NCI-H510A (cell line): ENCODE measurements at places on chromosomes 4 and X.

DNA sequence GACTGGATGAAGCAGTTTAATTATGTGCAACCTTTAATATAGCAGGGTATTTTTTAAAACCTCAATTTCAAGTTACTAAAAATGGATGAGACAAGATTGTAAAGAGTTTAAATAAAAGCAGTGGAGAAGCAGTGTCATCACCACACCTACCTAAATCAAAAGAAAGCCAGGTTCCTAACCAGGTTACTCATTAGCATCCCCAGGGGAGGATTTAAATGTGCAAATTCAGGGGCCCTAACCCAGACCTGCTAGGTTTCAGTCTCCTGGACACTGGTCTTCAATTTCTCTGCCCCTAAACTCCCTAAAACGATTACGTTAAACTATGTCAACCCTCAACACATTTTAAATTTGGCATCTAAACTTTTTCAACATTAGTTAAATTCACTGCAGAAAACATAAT is 116.9 kb upstream of the KLF3 start:
- DNase-seq = no peak

DNA sequence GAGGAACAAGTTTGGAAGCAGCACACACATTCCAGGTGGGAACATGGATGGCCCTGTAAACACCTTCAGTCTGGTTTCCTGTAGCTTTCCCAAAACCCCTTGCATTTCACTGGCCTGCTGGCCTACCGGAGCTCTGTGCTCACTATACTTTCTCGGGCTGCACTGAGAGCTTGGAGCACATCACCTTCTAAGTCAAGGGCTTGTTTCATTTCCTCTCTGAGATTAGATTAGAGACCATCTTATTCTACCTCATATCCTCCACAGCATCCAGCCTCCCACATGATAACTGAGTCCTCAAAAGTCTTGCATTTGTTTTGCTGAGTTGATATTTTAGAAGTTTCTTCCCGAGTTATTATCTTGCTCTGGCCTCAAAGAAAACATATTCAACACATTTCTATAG is 147.7 kb downstream of the RASL11B start:
- no peak for DNase-seq

- DNase-seq = no peak
Measured at GRCh38 chr4:16448241-16448840, 222.1 kb upstream of the TAPT1 start.

DNA sequence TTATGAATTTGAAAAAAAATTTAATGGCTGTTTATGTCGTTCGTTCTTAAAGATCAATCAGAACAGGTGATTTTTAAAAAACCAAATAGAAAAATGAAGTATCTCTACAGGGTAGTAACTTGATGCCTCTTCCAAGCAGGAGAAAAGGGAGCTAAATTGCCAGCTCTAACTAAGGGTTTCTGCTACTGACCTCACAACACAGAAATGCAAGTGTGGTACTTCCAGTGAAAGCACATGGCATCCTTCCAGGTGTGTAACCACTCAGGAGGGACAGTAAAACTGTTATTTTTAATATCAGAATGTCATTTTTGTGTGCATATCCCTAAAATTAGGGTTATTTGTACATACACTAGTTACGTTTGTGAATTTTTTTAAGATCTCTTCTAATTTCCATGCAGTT is 116.8 kb upstream of the ZCCHC13 start:
- DNase-seq = no peak

DNA sequence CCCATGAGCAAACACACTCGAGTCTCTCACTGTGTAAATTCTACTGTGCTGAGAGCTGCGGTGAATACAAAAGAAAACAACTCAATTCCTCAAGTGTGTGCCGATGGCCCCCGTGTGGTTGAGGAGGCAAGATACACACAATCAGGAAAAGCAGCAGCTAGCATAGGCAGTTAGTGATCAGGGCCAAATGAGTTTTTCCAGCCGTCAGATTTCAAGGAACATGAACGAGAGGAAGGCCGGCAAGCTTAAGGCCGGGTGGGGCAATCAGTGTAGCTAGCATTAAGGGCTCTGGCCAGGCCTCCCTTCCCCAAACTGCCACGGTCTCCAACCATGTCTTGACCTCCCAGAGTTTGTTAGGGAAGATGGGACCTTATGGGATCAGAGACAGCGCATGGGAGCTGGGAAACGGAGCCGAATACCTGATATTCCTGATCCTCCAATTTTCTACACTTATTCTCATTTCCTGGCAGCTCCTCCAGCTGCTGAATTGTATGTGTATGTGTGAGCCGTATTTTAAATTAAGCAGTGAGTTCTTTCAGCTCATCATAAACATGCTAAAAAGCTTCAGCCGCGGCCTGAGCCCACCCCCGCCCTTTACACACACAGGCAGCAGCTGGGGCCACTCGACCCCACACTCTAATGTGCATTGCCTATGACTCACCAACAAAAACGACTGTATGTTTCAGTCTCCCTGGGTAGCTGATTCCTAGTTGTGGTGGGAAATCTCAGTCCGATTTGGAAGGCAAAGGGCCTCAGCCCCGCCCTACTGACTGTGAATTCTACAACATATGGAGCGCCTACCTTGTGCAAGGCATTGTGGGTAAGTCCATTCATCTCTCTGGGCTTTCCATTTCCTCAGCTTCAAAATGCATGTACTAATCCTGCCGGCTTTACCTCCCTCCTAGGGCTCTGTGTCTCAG is 59.9 kb downstream of the RTL9 start:
- peak; percentile 51 for DNase-seq

GRCh38 chrX:111518667-111519066 is 7.2 kb downstream of the SERTM2 start:
- no peak for DNase-seq

DNA sequence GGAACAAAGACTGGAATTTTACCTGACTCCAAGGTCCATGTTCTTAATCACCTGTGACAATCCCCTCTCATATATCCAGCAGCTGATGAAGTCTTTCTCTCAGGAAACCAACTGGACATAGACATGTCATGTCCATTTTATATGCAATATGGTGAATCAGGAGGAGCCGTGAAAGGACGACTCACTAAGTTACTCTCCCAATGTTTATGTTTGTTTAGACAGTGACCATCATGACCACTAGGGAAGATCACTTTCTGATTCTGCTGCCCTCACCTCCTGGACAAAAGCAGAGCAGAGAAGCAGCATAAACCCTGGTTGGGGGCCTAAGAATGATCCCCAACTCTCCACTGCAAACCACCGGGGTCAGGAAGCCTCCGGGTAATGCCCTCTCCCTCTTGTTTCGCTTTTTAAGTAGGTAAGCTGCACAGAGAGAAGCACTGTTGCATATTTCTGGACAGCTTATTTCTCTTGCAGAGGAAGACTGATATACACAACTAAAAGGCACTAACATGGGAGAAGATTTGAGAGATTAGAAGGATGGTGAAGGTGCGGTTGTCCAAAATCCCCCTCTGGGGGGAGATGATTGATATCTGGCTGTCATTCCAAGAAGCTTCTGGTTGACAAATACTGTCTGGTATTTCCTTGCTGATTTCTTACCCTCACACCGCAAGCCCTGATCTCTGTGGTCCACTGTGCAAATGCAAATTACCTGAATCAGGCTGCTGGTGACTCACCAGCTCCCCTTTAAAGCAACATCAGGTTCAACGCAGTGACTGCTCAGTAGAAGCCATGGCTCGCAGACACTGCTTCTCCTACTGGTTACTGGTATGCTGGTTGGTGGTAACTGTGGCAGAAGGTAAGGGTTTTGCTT is at the start of gene ODAPH:
Gene ODAPH, plus strand, starts transcription at position 773 of the 871 bp plus-strand sequence. Its CDS starts 17 bp downstream, at position 790.
- DNase-seq = no peak

GRCh38 chrX:151153086-151153485 is 23.3 kb upstream of the GPR50 start:
- DNase-seq = no peak

- DNase-seq = no peak
Measured at GRCh38 chr4:24742335-24742734, 53.0 kb upstream of the SOD3 start.

DNA sequence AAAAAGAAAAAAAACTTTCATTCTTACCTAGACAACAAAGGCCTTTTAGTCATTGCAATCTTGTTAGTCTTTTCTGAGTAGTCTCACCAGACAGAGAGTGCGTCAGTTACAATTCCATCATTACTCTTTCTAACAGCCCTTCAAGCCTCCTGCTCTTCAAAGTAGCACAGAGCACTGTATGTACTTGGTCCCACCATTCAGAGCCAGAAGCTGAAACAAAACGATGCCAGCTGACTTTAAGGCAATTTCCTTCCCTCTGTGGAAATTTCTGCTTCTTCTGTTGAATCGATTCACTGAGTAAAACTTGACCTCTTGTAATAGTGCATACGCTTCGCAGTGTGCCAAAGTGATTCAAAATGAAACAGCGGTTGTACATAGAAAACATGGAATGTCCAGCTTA is 57.7 kb upstream of the TENM3 start:
- no peak for DNase-seq

DNA sequence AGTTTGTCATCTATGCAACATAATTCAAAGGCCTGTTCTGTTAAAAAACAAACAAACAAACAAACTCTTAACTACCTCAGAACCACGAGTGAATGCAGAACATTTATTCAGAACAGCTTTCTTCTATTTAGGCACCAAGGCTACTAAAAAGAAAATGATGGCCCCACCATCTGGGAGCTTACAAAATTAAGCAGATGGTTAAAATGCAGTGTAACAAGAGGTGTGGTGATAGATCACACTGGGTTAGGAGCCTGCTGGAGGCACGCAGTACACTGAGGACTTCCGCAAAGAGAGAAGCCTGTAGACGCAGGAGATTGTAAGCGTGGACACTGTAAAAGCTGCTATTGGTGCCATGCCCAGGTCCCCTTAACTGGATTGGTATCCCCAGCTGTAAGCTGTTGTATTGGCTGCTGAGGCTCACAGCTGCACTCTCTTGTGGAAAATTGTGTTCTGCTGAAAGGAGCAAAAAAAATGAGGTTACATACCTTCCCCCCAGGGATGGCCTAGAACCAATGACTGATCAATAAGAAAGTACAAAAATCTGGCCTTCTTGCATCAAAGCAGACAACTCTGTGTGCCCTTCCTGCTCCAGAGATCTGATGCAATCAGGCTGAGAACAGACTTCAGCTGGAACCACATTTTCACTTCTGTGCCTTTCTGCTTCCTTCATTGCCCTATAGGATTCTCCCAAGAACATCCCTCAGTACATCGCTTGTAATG is 60.0 kb downstream of the SHROOM3 start:
- DNase-seq = no peak

DNA sequence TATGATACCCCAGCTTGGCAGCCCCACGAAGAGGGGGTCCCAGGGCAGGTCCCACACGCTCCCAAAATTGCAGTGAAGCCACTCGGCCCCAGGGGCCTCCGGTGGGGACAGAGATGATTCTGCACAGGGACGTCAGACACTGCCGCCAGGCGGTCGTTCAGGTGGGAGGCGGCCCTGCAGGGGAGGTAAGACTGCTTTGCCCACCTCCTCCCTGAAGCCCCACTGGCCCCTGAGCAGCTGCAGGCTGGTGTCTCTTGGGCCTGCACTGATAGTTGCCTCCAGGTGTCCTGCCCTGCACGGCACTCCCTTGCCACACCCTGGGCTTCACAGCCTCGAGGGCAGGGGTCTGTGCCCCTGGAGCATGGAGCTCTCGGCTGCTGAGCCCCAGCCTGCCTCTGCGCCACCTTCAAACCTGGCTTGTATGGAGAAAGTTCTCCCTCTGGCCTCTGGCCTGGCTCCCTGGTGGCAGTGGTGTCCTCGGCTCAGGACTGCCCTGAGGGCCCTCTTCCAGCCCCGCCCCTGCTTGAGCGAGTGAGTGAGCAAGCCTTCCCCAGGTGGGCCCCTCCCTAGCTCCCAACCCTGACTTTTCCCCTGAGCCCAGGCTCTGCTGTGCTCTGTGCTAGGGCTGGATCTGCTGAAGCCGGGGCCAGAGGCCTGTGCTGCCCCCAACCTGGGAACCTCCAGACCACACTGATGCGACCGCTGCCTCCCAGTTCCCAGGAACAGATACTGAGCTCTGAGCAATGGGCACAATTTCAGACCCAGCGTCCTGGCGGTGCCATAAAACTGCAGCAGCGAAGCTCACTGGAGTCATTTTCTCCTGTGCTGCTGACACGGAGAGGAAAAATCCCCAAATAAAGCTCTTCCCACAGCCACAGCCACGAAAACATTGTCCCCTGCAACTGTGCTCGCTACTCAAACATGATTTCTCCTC is 16.1 kb downstream of the ADRA2C start:
- DNase-seq = no peak

DNA sequence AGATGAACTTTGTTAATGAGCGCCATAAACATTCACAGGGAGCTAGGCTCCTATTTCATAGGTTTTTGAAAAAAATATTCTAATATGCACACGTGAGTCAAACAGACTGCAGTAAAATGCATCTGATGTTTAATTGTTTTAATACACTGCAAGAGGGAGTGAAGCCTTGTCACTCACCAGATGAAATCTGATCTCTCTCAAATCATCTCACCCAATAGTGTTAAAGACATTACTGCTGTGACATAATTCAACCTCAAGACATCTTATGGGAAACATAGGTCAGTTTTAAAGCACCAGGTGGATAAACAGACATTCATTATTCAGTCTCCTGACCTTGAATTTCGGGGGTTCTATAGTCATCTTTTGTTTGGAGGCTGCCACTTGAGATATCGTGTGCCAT is 148.3 kb downstream of the MAML3 start:
- peak; percentile 4 for DNase-seq

GRCh38 chr4:177671845-177672244 is 229.6 kb upstream of the AGA start:
- no peak for DNase-seq

DNA sequence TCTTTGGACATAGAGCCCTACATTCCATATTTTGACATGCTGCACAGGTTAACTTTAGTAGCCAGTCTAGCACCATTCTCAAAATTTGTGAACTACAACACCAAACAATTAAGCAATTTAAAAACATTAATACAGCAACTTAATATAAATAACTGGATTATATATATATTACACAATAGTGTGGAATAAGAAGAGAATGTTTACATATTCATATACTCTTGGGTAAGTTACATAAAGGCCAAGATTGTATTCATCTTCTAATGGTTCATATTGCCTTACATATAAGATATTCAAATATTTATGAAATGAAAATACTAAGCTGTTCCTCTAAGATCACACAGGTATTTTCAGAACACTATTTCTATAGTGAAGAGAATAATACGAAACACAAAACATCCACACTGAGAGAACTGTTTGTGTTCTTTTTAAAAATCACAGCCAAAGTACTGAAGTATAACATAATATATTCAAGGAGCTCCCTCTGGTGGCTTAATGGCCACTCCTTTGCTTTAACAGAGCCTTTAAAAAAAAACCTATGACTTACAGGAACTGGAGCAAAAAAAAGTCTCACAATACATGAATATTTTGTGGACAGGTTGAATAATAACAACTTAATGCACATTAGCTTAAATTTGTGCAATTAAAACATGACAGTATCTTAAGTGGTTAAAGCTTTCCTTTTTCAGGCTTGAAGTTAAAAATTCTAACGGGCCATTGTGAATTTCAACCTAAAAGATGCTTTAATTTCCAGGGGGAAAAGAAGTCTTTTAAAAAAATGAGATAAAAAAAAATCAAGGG is 46.2 kb downstream of the NEK1 start:
- peak; percentile 2 for DNase-seq

GRCh38 chrX:24859211-24859841 is 156.4 kb downstream of the ARX start:
- DNase-seq = no peak

- DNase-seq = peak; percentile 20
Measured at GRCh38 chr4:2469192-2469984, 482 bp downstream of the RNF4 start.
